ENCODE measurements at places on chromosomes 6 and 20.
A peak's percentile ranks its signal among the peaks of the same experiment; 100 is the strongest.

GRCh38 chr6:46882645-46883044 lies 39.1 kb downstream of the ADGRF5 start:
- DNase-seq: no peak

GRCh38 chr20:667351-668034 lies 8.1 kb downstream of the SCRT2 start:
- DNase-seq: peak; percentile 16

- DNase-seq: no peak
Observed at GRCh38 chr20:24124951-24125650, 136.5 kb upstream of the GGTLC1 start.

GRCh38 chr6:81834141-81834681 lies 81.7 kb upstream of the TENT5A start:
- peak; percentile 77 for DNase-seq

DNA sequence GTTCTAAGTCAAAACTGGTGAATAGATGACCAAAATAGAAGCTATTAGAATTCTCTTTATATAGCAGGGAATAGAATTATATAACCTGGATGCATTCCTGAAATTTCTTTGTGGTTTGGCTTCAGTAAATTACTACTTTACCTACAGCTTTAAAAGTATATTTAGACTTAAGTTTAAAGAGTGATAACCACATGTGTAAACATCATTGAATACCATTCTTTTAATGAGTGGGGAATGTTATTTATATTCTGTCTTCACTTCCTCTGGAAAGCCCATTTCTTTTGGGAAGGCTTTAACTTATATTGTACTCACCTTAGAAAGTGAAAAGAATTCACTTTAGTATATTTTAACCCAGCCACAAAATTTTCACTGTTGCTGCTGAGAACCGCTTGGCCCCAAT lies 39.1 kb downstream of the PLEKHG1 start:
- peak; percentile 2 for DNase-seq

DNA sequence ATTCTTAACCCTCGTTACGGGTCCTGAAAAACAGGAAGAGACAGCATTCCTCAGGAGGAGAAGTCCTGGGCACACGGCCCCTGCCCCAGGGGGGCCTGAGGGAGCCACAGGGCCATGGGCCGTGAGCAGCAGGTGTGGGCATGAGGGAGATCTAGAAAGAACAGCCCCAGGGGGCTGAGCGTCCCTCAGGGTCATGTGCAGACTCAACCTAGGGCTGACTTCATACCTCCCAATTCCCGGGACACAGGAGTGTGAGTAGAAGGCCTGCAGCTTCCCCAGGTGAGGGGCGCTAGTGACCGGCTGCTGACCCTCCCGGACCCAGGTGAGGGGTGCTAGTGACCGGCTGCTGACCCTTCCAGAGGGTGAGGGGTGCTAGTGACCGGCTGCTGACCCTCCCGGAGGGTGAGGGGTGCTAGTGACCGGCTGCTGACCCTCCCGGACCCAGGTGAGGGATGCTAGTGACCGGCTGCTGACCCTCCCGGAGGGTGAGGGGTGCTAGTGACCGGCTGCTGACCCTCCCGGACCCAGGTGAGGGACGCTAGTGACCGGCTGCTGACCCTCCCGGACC lies 35.1 kb downstream of the FRMD1 start:
- DNase-seq: no peak

- no peak for DNase-seq
Observed at GRCh38 chr20:50270569-50270968, 79.9 kb downstream of the CEBPB start.

DNA sequence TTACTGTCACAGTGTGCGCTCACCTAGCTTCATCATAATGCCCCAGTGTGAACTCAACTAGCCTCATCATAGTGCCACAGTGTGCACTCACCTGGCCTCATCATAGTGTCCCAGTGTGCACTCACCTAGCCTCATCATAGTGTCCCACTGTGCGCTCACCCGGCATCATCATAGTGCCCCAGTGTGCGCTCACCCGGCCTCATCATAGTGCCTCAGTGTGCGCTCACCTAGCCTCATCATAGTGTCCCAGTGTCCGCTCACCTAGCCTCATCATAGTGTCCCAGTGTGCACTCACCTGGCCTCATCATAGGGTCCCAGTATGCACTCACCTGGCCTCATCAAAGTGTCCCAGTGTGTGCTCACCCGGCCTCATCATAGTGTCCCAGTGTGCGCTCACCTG lies 10.6 kb downstream of the TMEM242 start:
- DNase-seq: no peak

DNA sequence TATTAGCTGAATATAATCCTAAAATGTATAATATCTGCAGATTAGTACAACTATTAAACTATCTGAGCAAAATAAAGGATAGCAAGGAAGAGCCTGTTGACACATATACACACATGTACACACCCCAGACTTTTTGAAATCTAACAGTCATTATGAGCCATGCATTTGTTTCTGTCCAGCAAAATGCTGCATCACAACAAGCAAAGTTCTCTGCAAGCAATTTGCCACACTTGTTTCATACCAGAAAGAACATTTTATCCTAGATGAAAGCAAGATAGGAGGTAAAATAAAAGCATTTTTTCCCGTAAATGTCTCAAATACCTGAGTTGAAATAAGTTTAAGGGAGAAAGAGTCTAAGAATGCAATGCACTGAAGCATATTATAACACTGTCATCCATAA lies 145.2 kb downstream of the COL21A1 start:
- DNase-seq: no peak

- no peak for DNase-seq
Observed at GRCh38 chr20:56952258-56953047, 314.0 kb downstream of the BMP7 start.

DNA sequence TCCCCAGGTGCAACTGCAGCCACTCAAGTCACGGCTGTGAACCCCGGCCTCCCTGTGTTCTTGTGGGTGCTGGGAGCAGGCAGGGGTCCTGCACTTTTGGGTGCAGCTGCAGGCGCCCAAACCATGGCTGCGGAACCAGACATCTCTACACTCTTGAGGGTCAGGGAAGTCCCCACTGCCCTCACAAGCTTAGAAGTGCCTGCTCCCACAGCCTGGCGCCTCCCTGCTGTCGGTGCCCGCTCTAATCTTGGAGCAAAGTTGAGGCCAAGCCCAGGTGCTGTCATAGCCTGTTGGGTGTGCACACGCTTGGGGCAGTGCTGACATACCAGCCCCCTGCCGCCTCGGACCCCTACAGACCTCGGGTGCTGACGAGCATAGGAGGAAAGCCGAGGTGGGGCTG lies 6.2 kb downstream of the DEFB132 start:
- no peak for DNase-seq

DNA sequence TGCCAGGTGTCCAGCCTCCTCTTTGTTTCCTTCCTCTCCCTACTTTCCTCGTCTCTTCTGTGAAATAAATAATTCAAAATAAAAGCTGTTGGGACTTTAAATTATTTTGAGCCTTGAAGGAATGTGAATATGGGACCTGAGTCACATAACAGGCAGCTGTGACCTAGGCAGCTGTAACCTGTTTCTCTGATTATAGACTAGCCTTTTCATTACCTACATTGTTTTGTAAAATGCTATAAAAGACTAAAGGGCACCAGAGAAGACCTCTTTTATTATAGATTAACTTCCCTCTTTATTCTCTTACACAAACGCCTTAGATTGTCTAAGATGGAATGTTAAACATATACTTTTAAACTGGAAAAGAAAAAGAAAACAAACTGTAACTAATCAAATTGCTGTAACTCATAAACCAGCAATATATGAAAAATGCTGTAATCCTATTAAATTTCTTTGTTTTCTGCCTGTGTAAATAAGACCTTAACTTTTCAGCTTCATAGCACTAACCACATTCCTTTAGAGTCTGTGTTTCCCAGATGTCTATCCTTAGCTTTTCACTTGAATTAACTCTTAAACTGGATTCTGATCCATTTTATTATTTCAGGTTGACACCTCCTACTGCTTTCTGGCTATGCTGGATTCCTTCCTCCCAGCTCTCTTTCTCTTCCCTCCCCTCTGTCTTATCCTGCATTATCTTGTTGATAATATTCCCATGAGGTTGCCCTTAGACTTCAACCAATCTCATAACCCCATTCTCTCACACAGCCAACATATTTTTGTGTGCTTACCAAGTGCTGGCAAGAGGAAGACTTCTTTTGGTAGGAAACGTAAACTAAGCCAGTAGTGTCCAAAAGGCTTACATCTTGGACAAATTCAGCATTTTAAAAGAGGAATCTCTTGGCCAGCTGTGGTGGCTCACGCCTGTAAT lies 69.2 kb downstream of the TPD52L1 start:
- no peak for DNase-seq

- DNase-seq: no peak
Observed at GRCh38 chr6:43454290-43454695, 1.1 kb downstream of the DLK2 start.

- no peak for DNase-seq
Observed at GRCh38 chr20:34566978-34567891, 8.7 kb downstream of the MAP1LC3A start.

- no peak for DNase-seq
Observed at GRCh38 chr20:56431471-56431870, 19.4 kb downstream of the CASS4 start.

GRCh38 chr6:162264581-162264980 lies 463.0 kb downstream of the PRKN start:
- DNase-seq: no peak

- no peak for DNase-seq
Observed at GRCh38 chr6:25441663-25442270, 162.6 kb downstream of the CARMIL1 start.

- DNase-seq: no peak
Observed at GRCh38 chr6:13870214-13870830, 54.4 kb upstream of the RNF182 start.

GRCh38 chr6:169577236-169577635 lies 124.6 kb downstream of the WDR27 start:
- DNase-seq: no peak

- no peak for DNase-seq
Observed at GRCh38 chr6:132494954-132495353, 18.0 kb downstream of the STX7 start.

- DNase-seq: no peak
Observed at GRCh38 chr20:54004445-54004844, 65.9 kb downstream of the BCAS1 start.

DNA sequence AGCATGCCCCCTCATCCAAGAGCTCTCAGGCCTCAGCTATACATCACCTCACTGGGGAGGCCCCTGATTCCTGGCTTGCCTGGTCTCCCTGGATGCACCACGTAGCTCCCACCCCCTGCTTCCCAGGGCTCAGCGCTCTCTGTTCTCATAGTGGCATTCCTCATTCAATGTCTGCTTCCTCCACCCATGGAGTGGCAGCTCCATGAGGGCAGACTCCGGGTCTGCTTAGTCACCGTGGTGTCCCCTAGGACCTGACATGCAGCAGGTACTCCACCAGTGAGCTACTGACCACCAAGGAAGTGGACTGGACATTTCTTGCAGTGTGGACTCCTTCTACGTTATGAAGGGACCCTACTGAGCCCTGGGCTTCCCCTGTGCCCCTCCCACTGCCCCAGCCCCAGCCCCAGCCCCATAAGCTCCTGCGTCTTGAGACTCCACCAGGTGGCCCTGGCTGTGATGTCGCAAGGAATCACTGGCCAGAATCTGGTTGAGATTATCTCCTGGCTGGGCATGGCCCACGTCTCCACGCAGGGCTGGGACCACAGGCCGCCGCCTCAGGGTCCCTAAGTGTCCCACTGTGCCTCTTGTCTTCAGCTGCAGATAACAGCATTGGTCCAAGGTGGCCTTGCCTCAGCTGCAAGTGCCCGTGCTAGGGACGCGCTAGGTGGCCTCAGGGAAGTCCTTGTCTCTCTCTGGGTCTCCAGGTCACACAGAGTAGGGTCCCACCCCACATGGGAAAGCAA lies 26.7 kb downstream of the CEBPB start:
- no peak for DNase-seq

DNA sequence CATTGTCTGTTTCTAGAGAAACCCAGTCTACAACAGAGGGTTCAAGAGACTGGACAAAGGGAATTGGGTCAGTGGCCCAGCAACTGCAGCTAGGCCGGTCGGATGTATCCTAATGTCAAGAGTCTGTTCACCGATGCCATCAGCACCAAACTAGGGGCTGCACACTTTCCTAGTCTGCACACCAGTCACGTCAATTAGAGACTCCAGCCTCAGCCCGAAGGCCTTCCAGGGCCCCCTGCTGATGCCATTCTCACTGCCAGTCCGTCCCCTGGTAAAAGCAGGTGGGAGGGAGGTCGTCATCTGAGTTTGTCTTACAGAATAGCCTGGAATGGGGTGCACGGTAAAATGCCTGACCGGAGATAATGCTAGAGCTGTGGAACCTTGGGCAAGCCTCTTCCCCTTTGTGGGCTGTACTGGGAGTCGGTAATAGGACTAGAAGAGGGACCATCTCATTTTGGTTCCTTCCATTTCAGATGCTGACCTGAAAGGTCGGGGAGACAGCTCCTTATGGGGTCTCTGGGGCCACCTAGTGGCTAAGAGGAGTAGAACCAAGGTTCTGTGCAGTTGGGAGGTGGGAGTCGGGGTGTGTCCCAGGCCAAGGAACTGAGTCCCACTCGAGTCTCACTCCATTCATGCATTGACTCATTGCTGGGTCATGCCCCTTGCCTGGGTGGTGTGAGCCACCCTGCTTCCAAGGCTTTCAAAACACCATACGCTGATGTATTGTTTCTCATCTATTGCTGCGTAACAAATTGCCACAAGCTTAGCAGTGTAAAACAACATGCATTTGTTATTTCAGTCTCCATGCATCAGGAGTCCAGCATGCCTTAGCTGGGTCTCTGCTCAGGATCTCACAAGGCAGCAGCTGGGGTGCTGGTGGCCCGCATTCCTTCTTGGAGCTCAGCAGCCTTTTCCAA lies 5.1 kb downstream of the SOX12 start:
- DNase-seq: peak; percentile 71

DNA sequence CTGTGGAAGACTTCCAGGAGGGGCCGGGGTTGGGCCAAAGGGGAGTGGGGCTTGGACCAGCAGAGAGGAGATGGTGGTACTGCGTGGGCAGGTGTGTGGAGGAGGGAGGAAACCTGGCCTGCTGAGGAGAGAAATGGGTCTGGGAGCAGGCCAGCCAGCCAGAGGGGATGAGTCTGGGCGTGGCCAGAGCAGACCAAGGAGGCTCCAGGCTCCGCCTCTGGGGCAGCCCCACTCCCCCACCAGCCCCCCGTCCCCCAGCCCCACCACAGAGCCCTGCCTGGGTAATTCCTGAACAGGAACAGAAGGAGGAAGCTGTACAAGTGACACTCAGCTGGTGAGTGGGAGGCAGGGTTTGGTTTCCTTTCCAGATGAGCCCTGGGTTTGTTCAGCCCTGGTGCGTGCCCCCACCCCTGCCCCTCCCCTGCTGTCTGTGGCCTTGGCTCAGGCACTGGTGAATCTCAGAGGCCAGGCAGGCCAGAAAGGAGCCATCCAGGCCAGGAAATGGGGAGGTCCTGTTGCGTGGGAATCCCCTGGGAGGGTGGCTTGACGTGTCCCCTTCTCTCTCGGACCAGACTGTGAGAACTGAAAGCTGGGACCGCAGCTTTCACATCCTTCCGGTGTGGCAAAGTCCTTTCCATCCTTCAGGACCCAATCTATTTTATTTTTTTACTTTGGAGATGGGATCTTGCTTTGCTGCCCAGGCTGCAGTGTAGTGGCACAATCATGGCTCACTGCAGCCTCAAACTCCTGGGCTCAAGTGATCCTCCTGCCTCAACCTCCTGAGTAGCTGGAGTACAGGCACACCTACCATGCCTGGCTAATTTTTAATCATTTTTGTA lies 9.4 kb upstream of the SRC start:
- DNase-seq: no peak

GRCh38 chr20:31606804-31607639 lies 1.9 kb downstream of the ID1 start:
- DNase-seq: peak; percentile 86
